ENCODE measurements at places on chromosomes 5 and 9. TPM values are rescaled to one million over a fixed set of nuclear protein-coding genes. Genes with fewer than 3 reads are reported as not detected.

SLC25A2 gene
- not detected for total RNA-seq

STKLD1 gene
- 1.7 TPM for total RNA-seq

MEIKIN gene
- total RNA-seq: not detected

DBH gene
- total RNA-seq: not detected

NAIP gene
- 38.7 TPM for total RNA-seq

FAM163B gene
- not detected for total RNA-seq
